D721Med (cell line): ENCODE measurements at places on chromosomes 16 and 17.

DNA sequence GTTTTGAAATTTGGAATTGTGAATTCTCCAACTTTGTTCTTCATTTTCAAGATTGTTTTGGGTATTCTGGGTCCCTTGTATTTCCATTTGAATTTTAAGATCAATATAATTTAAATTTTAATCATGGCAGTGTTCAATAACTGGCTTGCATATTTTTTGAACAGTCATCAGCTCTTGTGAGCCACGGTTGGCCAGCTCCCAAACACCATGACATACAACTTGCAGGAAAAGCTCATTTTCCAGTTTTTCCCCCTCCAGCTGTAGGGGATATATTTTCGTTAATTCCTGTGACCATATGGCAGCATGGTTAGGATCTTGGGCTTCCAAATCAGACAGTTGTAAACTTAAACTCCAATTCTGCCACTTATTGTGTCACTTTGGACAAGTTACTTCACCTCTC, 690.1 kb downstream of the WWOX start:
- DNase-seq, result no peak

DNA sequence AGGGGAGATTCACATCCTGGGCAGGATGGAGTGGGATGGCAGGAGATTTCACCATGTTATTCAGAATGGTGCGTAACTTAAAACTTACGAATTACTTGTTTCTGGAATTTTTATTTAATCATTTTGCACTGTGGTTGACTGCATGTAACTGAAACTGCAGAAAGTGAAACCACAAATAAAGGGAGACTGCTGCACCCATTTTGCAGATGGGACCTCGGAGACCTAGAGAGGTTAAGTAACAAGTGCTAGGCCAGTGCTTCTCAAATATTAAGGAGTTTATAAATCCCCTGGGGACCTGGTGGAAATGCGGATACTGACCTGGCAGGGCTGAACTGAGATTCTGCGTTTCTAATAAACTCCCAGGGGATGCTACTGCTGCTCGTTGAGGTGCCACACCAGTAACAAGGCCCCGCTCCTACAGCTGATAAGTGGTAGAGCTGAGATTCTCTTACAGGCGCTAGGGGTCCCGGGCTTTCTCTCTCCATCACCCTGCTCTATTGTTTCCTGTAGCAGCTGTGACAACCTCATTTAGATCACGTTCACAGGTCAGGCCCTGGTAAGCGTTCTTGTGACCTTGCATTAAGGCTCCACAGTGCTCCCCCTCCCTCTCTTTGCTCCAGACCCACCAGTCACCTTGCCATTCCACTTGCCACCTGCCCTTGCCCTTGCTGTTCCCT, 167.1 kb upstream of the CDH13 start:
- DNase-seq, result no peak

DNA sequence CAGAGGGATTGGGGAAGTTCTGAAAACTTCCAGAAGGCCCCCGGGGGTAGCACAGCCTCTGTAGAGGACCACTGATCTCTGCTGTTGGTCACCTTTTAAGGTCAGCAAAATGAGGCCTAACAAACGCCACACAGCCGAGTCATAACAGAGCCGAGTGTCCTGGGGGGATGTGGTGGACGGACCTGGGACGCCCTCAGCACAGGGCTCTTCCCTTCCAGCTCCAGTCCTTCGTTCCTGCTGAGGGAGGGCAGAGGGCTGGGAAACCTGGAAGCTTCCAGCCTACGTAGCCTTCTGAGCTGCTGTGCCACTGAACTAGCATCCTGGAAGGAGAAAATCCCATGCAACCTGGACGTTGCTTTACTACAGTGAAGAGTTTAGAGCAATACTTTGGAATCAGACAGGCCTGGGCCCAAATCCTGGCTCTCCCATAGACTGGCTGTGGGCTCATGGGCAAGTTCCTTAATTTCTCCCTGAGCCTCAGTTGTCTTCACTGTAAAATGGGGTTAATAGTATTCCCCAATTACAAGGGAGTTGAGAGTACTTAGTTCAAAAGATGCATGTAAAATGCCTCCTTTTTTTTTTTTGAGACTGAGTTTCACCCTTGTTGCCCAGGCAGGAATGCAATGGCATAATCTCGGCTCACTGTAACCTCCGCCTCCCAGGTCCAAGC, 34.4 kb upstream of the ZCCHC14 start:
- DNase-seq, result no peak

GRCh38 chr17:73290399-73291259, 21.2 kb downstream of the CDC42EP4 start:
- no peak for DNase-seq

GRCh38 chr17:37174205-37174604, 201.6 kb upstream of the C17orf78 start:
- no peak for DNase-seq

GRCh38 chr17:12865769-12866168, 76.5 kb downstream of the ARHGAP44 start:
- DNase-seq, result no peak

- DNase-seq, result no peak
These were observed 2.7 kb upstream of the AP1G1 start for GRCh38 chr16:71811261-71811803.

DNA sequence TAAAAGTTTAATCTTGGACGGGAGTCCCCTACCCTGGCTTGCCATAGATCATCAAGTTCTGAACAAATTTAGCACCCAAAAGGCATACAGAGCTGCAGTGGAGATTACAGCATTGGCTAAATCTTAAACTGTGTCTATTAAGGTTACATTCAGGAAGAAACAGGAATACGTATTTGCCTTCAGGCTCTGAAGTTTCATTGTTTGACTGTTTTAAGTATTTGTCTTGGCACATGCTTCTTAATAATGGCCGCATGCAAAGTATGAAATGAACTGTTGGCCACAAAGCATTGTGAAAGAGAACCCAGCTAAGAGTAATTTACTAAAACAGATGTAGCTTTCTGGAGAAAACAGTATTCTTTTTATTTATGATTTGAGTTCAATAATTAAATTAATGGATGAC, 63.9 kb upstream of the CNEP1R1 start:
- no peak for DNase-seq

GRCh38 chr16:25596194-25596593, 95.6 kb upstream of the HS3ST4 start:
- DNase-seq, result no peak

GRCh38 chr17:8494021-8494420, 58.3 kb downstream of the NDEL1 start:
- DNase-seq, result no peak

DNA sequence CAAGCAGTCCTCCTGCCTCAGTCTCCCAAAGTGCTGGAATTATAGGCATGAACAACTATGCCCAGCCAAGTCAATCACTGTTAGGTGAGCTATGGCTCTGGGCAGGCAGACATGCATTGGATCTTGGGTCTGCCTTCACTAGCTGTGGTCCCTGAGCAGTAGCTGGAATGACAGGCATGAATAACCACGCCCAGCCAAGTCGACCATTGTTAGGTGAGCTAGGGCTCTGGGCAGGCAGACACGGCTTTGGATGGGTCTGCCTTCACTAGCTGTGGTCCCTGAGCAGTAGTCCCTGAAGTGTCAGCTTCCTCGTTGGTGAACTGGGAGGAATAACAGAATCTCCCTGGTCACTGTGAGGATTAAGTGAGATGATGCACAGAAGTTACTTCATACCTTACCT, 6.4 kb downstream of the MRM3 start:
- DNase-seq, result no peak

- DNase-seq, result no peak
These were observed 21.4 kb upstream of the JPH3 start for GRCh38 chr16:87580855-87581261.

DNA sequence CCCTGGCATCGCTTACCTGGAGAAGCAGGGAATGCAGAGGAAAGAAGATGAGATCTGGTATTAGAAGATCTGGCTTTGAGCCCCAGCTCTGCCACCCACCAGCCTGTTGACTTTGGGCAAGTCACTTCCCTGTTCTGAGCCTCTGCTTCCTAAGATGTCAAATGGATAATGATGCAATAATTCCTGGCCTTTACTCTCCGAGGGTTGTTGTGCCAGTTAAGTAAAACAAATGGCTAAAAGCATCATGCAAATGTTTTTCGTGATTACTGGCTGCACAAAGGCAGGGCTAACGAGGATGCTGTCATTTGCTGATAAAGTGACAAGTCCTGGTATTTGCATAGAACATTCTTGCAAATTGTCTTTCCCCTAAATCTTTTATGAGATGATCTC, 1.3 kb upstream of the ZNF821 start:
- no peak for DNase-seq
